CD4-positive, alpha-beta T cell treated with Interleukin-1 beta for 1 hour (primary cell): ENCODE measurements at places on chromosomes 5 and 9.

DNA sequence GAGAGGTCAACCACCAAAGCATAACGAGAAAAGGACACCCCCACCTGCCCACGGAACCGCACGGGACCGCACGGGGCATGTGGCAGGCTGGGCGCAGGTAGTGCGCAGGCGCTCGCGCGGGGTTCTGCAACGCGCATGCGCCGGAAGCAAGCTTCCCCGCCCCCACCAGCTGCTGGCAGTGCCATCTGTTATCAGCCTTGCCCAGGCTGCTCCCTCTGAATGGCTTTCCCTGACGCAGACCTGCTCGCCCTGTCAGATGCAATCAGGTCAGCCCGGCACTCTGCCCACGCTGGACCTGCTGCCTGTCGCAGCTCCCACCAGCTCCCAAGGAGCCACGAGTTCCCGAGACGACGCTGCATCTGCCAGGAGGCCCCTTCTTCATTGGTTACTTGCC lies 22.8 kb downstream of the PTCH1 start:
- DNase-seq = peak; percentile 59

- DNase-seq = no peak
These were observed 491.0 kb upstream of the C9orf72 start for GRCh38 chr9:28064241-28064815.

- DNase-seq = peak; percentile 42
These were observed 30.1 kb downstream of the QRFP start for GRCh38 chr9:130866474-130866965.

DNA sequence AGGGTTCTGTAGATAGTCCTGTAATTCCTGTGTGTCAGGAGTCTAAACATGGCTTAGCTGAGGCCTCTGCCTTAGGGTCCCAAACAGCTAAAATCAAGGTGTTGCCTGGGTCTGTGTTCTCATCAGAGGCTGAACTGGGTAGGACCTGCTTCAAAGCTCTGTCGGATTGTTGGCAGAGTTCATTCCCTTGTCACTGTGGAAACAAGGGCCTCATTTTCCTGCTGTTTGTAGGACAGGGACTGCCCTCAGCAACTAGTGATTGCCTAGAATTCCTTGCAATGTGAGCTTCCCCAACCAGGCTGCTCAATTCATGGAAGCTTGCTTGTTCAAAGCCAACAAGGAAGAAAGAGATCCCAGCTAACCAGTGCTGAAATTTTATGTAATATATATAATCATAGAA lies 283.2 kb downstream of the DNAH5 start:
- no peak for DNase-seq

- DNase-seq = no peak
These were observed 18.9 kb upstream of the GLIS3 start for GRCh38 chr9:4318741-4319140.

DNA sequence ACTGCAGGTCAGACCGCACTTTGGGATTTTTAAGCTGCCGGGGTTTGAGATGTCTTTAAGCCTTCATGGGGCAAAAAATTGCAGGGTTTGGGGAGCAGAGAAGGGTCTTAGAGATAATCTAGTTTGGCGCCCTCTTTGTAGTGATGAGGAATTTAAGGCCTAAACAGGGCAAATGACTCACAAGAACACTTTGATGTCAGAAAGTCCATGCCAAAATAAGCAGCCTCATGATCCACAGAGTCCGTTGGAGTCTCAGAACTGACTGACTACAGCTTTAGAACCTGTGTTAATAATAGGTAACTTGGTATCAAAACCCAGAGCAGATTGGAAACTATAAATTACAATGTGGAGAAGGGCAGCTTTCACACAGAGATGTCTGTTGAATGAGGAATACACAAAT lies 35.9 kb upstream of the PTGS1 start:
- no peak for DNase-seq

- DNase-seq = no peak
These were observed 103.5 kb upstream of the IQGAP2 start for GRCh38 chr5:76299592-76299991.

GRCh38 chr5:1749346-1750124 lies 50.1 kb downstream of the MRPL36 start:
- no peak for DNase-seq

DNA sequence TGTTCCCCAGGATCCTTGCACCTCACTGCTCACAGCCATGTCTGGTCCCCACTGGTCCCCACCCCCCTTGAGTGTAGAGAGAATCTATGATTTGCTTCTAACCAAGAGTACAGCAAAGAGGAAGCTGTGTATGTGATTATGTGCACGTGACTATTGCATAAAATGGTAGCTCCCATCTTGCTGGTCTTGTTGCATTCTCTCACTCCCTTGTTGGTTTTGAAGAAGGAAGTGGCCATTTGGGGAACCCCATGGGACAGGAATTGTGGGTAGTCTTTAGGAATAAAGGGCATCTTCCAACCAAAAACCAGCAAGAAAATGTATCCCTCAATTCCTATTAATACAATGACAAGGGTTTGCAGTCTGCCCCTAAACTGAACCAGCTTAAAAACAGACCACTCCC lies 5.2 kb upstream of the FCN2 start:
- DNase-seq = no peak

GRCh38 chr5:93378073-93378472 lies 202.9 kb downstream of the NR2F1-AS1 start:
- DNase-seq = no peak

DNA sequence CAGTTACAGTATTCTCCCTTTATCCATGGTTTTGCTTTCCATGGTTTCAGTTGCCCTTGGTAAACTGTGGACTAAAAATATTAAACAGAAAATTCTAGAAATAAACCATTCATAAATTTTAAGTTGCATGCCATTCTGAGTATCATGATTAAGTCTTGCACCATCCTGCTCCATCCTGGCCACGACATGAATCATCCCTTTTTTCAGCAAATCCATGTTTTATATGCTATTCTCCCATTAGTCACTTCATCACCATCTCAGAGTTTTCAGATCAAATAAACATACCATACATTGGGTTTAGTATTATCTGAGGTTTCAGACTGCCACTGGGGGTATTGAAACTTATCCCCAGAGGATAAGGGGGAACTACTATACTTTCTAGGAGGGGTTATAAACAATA lies 234.4 kb upstream of the ATP10B start:
- no peak for DNase-seq

- DNase-seq = no peak
These were observed 169.7 kb downstream of the C9orf50 start for GRCh38 chr9:129451089-129451656.

DNA sequence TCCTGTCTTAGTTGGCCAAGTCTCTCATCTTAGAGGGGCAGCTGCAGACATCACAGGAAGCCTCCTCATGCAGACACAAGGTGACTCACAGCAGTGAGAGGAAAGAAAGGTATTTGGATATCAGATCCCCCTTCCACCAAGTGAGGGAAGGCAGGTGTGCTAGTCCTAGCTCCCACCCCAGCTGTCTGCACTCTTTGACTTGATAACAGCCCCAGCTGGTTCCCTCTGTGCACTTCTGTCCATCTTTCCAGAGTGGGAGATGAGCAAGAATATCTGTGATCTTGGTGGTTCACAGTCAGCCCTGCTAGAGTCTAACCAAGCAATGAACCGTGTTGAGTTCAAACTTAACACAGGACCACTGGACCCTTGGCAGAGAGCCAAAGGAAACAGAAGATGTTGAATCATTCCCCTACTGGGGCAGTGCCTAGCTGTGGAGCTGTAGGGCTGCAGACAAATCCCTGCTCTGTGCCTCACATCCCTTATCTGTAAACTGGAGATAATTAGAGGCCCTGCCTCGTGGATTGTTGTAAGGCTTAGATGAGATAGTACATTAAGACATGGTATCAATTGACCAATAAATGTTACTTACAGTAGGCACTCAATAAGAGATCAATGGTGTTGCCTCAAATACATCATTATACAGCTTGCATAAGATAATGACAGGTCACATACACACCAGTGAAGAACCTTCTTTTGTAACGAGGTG lies 39.1 kb downstream of the SH3RF2 start:
- DNase-seq = no peak

- DNase-seq = no peak
These were observed 625.1 kb upstream of the NUDT12 start for GRCh38 chr5:104187656-104188055.

- peak; percentile 41 for DNase-seq
These were observed 23.1 kb downstream of the ADRB2 start for GRCh38 chr5:148849461-148849860.

DNA sequence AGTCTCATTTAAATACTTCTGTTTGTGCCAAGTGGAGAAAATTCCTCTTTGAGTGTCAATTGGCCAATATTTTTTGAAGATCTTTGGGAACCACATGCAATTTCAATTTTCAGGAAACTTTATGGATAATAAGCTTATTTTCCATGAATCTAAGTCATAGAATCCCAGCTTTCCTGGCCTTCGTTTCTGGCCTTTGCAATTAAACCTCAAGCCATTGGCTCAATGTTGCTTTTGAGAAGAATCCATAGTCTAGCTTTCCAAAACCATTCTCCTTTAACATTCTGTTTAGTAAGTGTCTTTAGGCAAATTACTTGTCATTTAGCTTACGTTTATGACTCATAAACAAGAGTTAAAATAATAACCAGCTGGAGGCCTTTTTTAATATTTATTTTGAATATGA lies 145.0 kb upstream of the FTMT start:
- DNase-seq = no peak

DNA sequence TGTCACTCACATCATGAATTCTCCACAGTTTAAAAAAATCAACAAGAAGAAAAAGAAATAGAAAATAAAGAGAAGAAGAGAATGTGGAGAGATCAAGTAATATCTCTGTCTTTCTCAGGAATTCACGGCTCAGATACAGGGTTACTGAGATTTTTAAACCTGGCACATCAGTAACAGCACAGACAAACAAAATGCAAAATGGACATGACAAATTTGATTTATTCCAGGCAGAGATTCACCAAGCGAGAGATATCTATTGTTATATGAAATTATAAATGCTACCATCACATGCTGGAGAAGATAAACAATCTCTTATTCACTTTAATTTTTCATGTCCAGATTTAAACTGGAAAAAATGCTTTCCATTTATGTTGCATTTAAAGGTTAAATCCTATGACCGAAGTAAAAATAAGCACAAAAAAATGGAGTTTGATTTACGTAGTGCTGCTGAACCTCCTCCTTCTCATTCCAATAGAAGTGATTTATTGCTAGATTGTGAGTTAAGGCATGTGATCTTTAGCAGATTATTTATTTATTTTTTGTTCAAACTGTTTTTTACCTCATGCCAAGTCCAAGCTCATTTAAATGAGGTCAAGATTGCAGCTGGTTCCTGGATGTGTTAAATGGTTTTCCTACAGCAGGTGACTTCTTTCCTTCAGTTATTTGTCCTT lies 926.4 kb downstream of the MAT2B start:
- no peak for DNase-seq

DNA sequence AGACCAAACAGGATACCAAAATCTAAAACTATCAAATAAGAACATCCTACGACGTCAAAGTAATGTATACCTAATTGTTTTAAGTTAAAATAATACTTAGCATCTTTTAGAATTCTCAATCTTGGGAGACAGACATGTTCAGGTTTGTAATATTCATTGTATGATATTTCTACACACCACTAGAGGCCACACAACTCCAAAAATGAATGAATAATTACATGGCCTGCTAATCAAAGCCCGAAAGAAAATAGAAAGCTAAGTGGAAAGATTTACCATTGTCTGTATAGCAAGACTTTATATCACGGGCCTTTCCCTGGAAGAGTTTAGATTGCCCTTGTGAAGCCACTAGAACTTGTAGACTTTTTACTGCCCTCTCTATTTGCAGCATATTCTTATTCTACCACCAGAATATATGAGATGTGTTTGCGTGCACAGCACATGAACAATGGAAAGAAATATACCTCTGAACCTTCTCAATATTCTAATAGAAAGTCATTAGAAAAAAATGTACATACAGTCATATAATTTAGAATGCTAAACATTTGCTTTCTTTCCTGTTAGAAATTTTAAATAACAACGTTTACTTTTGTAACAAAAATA lies 380.1 kb upstream of the NUDT12 start:
- DNase-seq = no peak

DNA sequence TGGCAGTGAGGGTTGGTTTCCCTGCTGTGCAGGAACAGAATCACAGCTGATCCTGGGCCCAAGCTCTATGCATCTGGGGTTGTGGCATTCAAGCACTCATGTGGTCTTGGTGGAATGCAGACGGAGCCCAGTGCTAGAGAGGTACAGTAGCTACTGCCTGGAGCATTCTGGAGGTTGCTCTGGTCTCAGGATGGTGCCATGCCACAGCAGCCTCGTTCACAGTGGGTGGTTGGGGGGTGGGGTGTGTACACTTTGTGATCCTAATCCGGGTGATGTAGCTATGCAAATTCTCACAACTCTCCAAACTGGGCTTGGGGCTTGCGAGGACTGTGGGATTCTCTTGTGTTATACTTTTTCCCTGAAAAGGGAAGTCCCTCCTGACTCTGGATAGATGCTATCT lies 45.2 kb downstream of the FGD3 start:
- no peak for DNase-seq

DNA sequence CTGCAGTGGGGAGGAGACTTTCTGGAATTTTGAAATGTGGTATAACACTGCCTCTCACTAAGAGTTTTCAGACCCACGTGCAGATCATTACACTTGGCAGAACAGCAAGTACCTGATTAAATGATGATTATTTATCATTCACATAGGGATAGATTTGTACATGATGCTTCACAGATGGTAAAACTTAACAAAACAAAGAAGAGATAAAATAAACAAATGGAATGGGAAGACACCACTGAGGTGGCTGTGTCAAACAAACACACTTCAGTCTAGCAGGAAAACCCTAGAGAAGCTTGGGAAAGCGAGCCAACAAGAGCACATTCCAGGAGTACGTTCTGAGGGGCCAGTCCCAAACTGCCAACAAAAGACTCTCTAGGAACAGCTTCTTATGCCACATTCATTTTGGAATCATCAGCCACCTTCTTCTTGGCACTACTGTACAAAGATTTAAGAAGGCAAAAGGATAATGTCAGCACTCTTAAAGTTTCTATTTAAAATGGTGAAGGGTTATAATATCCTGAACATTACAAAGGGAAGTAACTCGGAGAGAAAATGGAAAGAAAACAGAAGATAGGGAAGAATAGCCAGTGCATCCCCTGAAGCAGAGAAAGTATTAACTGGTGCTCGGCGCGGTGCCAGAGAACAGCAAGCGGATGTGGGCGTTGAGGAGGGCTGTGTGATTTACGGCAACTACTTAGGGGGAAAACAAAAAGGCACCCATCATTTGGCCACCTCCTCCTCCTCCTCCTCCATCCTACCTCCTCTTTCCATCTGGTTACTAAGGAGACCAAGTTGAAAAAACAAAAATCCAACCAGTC lies 1.6 kb downstream of the MED27 start:
- peak; percentile 4 for DNase-seq

DNA sequence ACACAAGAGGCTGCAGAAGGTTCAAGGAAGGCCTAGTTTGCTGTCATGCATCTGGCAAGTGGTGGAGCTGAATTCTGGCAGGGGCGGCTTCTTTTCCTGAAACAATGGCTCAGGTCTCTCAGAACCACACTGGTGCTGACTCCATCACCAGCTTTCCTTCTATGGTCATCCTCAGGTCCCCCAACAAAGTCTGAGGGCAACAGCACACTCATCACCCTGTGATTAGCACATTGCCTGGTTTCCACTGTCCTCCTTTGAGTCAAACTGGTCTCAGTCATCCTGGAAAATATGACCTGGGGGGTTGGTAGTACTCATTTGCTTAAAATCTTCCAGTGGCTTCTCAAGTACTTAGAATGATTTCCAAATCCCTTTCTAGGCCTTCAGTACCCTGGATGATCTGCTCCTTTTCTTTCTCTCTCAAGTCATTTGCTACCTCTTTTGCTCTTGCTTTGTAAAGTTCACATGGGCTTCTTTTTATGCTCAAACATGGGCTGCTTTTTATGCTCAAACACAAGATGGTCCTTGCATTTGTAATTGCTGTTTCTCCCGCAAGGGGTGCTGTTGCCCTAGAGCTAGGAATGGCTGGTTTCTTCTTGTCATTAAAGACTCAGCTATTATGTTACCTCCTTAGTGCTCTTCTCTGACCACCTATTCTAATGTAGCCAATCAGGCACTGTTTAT lies 144.9 kb downstream of the ALDH1A1 start:
- no peak for DNase-seq
